ENCODE measurements at places on chromosomes 1 and 21. TPM values are rescaled to one million over a fixed set of nuclear protein-coding genes. Genes with fewer than 3 reads are reported as not detected.

- no peaks in the 10 kb centered on the region for H3K36me3 ChIP-seq
- no peaks in the 10 kb centered on the region for H3K27me3 ChIP-seq
- H3K27ac ChIP-seq = no peak overlapping the region
- no peak for DNase-seq
- H3K4me3 ChIP-seq = no peak overlapping the region
These were observed 4.1 kb upstream of the EPS8L3 start for GRCh38 chr1:109767637-109768334.

- peak overlapping the region; percentile 38 for H3K27ac ChIP-seq
- H3K4me1 ChIP-seq = no peaks in the 10 kb centered on the region
- no peaks in the 10 kb centered on the region for H3K36me3 ChIP-seq
- no peaks in the 10 kb centered on the region for H3K27me3 ChIP-seq
These were observed 149.2 kb upstream of the KCNK2 start for GRCh38 chr1:214933375-214933774.

DNA sequence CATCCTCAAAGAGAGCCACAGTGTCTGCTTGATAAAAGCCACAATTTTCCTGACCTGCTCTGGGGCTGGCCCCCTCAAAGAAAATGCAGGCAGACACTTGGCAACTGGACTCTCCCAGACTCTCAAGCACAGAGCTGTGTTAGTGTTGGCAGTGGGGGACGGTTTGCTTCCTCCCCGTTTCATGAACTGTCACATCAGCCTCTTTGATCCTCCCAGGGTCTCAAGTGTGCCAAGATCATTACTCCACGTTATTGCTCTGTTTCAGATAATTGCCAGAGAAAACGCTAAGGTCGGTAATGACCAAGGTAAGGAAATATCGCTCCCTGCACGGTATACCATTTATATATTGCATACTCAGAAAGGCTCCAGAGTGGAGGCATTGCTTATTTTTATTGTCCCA is 138.8 kb downstream of the NTMT2 start:
- H3K27ac ChIP-seq = no peak overlapping the region
- peaks cover 6% of the 10 kb centered on the region for H3K27me3 ChIP-seq
- DNase-seq = no peak
- H3K36me3 ChIP-seq = no peaks in the 10 kb centered on the region
- H3K4me1 ChIP-seq = no peaks in the 10 kb centered on the region

DNA sequence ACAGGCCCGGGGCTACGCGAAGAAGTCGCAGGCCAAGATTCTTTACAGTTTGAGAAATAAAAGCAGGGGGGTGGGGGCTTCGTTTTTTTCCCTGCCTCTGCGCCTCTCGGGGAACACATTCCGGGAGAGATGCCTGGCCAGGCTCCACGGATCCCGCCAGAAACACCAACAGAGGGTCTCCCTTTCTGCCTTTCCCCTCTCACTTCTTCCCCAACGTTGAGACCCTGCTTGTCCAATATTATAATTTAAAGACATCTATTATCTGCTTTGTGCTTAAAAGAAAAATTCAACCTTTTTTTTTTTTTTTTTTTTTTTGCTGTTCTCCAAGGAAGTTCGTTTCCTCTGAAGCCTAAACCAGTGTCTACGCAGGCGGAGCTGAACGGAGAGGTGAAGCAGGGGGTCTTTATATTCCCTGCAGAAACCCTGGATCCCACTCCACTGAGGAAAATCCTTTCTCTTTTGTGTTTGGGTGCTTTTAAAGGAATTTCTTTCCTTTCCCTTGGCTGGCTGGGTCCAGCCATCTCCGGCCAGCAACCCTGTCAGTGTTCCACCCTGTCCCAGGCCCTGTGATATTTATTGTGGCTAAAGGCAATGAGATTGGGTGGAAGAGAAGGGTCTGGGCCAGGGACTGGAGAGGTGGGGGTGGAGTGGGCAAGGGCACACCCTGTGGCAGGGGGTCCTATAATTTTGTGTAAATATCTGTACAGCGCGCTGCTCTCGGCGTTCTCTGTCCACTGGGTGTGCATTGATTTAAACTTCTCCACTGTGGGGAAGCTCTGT is 2.2 kb downstream of the FOXD2 start:
- peaks cover 24% of the 10 kb centered on the region for H3K27me3 ChIP-seq
- peaks cover 18% of the 10 kb centered on the region for H3K4me1 ChIP-seq
- no peak for DNase-seq
- peaks cover 5% of the 10 kb centered on the region for H3K36me3 ChIP-seq
- no peak overlapping the region for H3K4me3 ChIP-seq
- no peak overlapping the region for H3K27ac ChIP-seq

DNA sequence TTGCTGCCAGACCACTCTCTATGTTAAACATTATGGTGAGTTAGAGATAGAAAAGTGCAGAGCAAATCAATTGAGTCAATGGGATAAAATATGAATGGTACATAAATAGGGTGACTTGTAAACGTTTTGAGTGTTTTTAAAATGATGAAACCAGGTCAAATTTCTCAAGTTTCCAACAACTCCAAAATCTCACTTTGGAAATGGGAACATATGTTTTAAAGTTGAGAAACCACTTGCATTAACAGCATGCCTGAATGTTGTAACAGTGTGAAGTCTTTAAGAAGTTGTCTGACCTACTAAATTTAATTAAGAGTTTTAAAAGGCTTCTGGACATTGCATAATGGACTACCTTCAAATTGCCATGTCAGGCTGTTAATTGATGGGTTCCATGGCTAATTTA is 33.6 kb upstream of the RAVER2 start:
- no peak overlapping the region for H3K27ac ChIP-seq
- no peak for DNase-seq
- H3K27me3 ChIP-seq = peaks cover 2% of the 10 kb centered on the region
- no peaks in the 10 kb centered on the region for H3K4me1 ChIP-seq
- no peaks in the 10 kb centered on the region for H3K36me3 ChIP-seq

DNA sequence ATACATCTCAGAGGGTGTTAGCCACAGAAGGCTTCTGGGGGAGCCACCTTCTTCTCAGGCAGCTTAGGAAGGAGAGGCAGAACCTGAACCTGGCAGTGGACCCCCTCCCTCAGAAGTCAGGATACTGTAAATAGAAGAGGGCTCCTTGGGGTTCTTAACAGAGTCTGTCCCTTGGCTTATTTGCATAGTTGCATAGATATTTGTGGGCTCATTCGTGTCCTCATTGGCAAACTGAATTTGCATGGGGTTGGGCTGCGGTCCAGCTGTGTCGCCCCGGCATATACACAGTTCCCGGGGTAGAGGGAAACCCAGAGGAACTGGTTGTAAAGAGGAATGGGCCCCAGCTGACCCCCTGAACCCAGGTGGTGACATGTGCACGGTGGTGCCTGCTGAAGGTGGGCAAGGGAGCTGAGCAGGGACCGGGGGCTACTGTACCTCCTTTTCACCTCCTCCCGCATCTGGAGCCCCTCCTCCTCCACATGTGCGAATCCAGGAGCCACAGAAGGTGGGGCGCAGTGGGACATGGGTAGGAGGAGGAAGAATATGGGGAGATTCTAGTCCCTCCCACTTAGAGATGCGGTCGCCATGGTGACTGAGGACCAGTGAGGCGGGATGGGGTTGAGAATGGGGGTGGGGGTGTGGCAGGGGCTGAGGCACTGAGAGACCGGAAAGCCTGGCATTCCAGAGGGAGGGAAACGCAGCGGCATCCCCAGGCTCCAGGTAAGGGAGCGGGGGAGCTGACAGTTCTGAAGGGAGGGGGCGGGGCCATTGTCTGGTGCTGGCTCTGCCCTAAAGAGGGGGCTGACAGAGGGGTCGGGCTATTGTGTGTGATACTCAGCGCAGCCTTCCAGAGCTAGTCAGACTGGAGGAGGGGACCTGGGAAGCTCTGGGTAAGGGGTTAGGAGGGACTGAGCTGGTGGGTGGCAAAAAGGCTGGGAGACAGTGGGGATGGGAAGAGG is 3.7 kb upstream of the SEMA4A start:
- H3K4me1 ChIP-seq = peaks cover 20% of the 10 kb centered on the region
- no peak overlapping the region for H3K27ac ChIP-seq
- no peaks in the 10 kb centered on the region for H3K36me3 ChIP-seq
- no peak for DNase-seq
- peaks cover 38% of the 10 kb centered on the region for H3K27me3 ChIP-seq
- H3K4me3 ChIP-seq = peak overlapping the region; percentile 50

GRCh38 chr1:191977874-191978506 is 180.3 kb upstream of the RGS18 start:
- no peak for DNase-seq
- no peaks in the 10 kb centered on the region for H3K4me1 ChIP-seq
- H3K27me3 ChIP-seq = no peaks in the 10 kb centered on the region
- H3K36me3 ChIP-seq = no peaks in the 10 kb centered on the region
- no peak overlapping the region for H3K27ac ChIP-seq

- H3K27ac ChIP-seq = no peak overlapping the region
- no peaks in the 10 kb centered on the region for H3K4me1 ChIP-seq
- no peak for DNase-seq
- no peaks in the 10 kb centered on the region for H3K27me3 ChIP-seq
- peaks cover 50% of the 10 kb centered on the region for H3K36me3 ChIP-seq
These were observed 19.4 kb downstream of the NTPCR start for GRCh38 chr1:232969799-232970198.

GRCh38 chr1:183882335-183883167 is 77.6 kb downstream of the RGL1 start:
- H3K27ac ChIP-seq = no peak overlapping the region
- H3K27me3 ChIP-seq = peaks cover 12% of the 10 kb centered on the region
- no peak for DNase-seq
- no peak overlapping the region for H3K4me3 ChIP-seq
- peaks cover 27% of the 10 kb centered on the region for H3K36me3 ChIP-seq

- H3K4me1 ChIP-seq = peaks cover 8% of the 10 kb centered on the region
- no peaks in the 10 kb centered on the region for H3K36me3 ChIP-seq
- no peak overlapping the region for H3K27ac ChIP-seq
- no peak overlapping the region for H3K4me3 ChIP-seq
These were observed 9.6 kb upstream of the RASSF5 start for GRCh38 chr1:206497774-206498173.

DNA sequence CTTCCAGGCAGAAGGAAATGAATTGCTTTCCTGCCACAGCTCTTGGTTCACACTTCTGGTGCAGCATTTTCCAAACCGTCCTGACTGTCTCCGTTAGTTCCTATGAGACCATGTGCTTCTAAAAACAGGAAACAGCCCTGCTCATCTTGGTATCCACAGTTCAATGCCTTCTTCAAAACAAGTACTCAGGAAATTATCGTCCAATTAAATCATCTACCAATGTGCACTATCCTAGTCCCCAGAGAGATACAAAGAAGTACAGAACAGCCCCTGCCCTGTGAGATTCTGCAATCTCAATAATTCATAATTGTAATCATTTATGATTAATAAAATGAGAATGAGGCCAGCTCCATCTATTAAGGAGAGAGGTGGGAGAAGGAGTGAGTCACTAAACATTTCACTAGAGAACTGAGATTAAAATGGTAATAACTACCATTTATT is 11.2 kb downstream of the CLEC20A start:
- DNase-seq = no peak
- peaks cover 3% of the 10 kb centered on the region for H3K36me3 ChIP-seq
- H3K4me1 ChIP-seq = peaks cover 5% of the 10 kb centered on the region
- no peak overlapping the region for H3K27ac ChIP-seq

DNA sequence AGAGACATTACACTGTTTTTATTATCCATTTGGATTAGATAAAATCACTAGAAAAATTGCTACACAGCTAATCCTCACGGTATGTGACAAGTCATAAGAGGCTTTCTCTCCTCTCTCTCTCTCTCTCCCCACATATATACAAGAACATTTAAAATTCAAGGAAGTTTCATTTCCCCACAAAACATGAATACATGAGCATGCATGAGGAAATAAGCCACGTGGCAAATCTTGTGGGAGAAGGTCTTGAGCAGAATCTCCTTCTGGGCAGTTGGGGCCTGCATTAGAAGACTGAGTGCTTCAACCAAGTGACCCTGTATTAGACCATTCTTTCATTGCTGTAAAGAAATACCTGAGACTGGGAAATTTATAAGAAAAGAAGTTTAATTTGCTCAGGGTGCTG is 1313.1 kb downstream of the MRPL39 start:
- H3K4me3 ChIP-seq = no peak overlapping the region
- no peak for DNase-seq
- H3K27ac ChIP-seq = no peak overlapping the region
- H3K4me1 ChIP-seq = no peaks in the 10 kb centered on the region

- peak; percentile 58 for DNase-seq
- H3K4me3 ChIP-seq = peak overlapping the region; percentile 93
- H3K36me3 ChIP-seq = no peaks in the 10 kb centered on the region
- H3K27ac ChIP-seq = no peak overlapping the region
- H3K4me1 ChIP-seq = peaks cover 26% of the 10 kb centered on the region
These were observed 569 bp upstream of the DAB1 start for GRCh38 chr1:57424231-57425027.

GRCh38 chr1:50853325-50853724 is 106.7 kb downstream of the FAF1 start:
- peaks cover 10% of the 10 kb centered on the region for H3K4me1 ChIP-seq
- H3K27ac ChIP-seq = no peak overlapping the region
- H3K27me3 ChIP-seq = no peaks in the 10 kb centered on the region
- no peak for DNase-seq
- H3K36me3 ChIP-seq = peaks cover 4% of the 10 kb centered on the region

DNA sequence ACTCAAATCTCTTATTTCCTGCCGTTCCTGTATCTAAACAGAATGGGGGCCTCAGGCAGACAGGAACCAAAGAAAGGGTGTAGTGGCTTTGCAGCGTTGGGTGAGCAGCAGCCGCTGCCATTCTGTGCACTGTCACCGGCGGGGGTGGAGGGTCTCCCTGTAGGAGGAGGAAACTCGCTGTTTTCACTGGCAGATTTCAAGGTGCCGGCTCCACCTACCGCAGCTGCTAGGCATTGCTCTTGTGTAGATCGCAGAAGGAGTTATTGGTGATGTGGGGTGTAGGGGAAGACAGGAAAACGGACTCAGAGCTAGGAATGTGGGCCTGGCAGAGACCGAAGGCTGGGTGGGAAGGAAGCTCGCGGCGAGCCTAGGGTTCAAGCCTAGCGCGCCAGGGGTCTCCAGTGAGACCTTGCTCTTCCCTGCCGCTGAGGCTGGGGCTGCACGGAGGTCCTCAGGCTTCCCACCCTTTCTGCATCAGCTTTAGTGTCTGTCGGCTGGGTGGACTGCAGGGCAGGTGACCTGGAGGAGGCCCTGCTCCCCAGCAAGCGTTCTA is 20.8 kb downstream of the ATP5PO start:
- peak overlapping the region; percentile 35 for H3K4me3 ChIP-seq
- H3K27ac ChIP-seq = no peak overlapping the region

GRCh38 chr1:53114581-53115400 is 27.6 kb downstream of the SLC1A7 start:
- no peaks in the 10 kb centered on the region for H3K36me3 ChIP-seq
- no peak overlapping the region for H3K4me3 ChIP-seq
- no peak for DNase-seq

DNA sequence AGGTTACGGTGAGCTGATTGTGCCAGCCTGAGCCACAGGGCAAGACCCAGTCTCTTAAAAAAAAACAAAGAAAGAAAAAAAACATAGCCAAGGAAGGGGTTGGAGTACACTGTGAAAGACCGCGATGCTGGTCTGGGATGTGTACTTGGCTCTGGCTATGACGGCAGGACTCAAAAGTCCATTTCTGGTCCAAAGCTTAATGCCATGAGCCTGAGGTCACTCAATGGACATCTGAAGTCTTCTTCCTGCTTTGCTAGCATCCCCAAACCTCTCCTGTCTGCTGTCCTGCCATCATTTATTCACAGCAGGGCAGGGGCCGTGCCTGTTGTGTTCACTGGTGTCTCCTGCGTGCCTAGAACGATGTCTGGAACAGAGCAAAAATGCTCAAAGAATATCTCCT is 1.5 kb upstream of the ARHGEF10L start:
- peak overlapping the region; percentile 91 for H3K4me3 ChIP-seq
- no peaks in the 10 kb centered on the region for H3K27me3 ChIP-seq
- peak overlapping the region; percentile 1 for H3K27ac ChIP-seq
- peaks cover 36% of the 10 kb centered on the region for H3K4me1 ChIP-seq
- no peaks in the 10 kb centered on the region for H3K36me3 ChIP-seq
- DNase-seq = no peak

Gene ST6GALNAC5
- total RNA-seq = 45.6 TPM

Gene HAX1
- total RNA-seq = 63.4 TPM

Gene S100B
- total RNA-seq = 37.3 TPM

Gene FAM167B
- total RNA-seq = 1.5 TPM

Gene PROK1
- total RNA-seq = not detected

Gene MEF2D
- 17.3 TPM for total RNA-seq

Gene FAM43B
- total RNA-seq = 0.75 TPM

Gene ZP4
- not detected for total RNA-seq
